ENCODE measurements at places on chromosomes 1 and 21.

DNA sequence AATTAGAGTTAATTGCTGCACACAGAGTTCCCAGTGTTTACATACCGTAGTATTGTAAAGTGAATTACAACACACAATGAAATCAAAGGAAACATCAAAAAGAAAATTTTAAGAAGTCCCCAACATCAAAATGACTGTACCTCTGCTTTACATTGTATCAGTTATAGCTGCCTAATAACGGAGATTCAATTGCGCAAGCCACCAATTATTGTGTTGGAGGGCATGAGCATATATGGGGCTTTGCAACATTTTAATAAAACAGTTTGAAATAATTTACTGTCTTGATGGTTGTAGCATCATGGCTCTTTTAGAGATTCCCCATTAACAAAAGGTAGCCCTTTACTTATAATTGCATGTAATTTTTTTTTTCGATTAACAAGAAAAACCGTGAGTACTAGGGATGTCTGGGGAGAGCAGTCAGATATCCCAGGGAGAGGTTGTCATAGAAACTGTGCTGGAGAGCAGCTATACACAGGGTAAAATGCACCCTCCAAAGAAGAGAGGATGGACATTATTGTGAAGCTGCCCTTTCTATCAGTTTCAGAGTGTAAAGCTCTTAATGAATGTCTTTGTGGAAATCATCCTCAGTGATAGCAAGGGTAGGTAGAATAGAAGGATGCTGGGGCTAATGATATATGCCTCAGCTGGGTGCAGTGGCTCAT is 55.9 kb upstream of the BTG3 start:
- DNase-seq: no peak

DNA sequence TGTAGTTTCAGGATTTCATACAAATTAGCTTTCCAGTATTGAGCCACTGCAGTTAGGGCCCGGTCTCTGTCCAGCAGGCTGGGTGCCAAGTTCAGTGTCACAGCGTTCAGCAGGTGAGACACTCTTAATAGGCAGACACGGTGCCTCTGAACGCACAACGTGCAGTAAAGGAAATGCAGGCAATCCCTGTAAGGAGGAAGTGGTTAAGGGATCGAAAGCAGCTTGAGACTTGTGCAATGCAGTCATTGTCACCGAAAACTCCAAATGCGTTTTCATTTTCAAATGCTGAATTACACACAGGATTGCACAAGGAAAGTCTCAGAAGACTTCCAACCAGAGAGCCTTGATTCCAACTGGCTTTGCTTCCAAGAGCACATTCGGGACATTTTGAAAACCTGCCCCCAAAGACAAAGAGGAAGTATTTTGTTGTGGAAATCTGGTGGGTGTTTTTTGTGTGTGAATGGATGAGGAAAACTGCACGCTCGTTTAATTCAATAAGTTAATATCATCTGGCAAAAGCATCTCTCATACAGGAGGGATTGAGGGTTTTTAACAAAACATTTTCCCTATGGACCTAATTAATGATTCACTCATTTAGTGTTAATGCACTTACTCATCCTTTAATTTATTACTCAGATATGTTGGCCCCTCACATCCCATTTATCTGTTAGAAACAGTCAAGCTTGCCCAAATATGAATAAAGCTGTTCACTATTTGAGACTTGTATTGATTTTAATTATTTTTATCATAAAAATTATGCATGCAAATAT is 61.6 kb downstream of the PTGS2 start:
- DNase-seq: peak; percentile 11

- no peak for DNase-seq
Observed at GRCh38 chr1:42280821-42281220, 54.2 kb downstream of the FOXJ3 start.

DNA sequence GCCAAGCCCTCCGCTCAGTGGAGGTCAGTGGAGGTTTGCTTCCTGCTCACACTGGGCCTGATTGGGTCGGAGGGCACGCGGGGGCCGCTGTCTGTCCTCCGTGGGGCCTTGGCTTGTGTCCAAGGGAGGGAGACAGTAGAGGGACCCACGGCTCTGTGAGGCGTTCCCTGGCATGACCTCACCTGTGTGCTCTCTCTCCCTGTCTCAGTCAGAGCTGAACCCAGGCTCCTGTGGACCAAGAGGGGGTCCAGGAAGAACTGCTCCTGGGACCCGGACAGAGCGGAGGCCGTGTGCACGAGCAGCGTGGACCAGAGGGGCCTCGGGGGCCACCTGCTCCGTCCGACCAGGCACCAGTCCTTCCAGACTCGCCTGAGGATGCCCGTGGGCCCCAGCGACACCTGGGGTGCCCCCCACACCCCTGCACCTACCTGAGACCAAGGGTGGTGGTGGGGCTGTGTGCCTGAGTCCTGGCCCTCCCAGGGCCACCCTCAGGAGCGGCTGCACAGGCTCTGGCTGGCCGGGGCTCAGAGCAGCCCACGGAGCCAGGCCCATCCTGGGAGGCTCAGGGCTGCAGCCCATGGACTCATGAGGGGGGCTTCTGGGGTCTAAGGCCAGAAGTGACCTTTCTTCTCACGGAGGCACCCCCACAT is 13.3 kb upstream of the TTLL10 start:
- DNase-seq: no peak

- no peak for DNase-seq
Observed at GRCh38 chr1:150362721-150363425, 1.1 kb upstream of the RPRD2 start.

All from stimulated activated CD8-positive, alpha-beta memory T cell treated with anti-CD3 and anti-CD28 coated beads, Interleukin-2, amount 100 ng/mL, for 48 hours (primary cell).